ENCODE measurements at places on chromosomes 16 and 17.

GRCh38 chr17:48729335-48730239, 1.0 kb upstream of the HOXB13 start:
- DNase-seq: no peak

GRCh38 chr17:74671031-74671771, 41.5 kb downstream of the CD300LF start:
- peak; percentile 58 for DNase-seq

GRCh38 chr16:4344983-4345835, 5.9 kb downstream of the PAM16 start:
- no peak for DNase-seq

- no peak for DNase-seq
Measured at GRCh38 chr17:50199211-50199802, 2.1 kb downstream of the COL1A1 start.

- no peak for DNase-seq
Measured at GRCh38 chr16:63650550-63650949, 1471.3 kb downstream of the CDH11 start.

DNA sequence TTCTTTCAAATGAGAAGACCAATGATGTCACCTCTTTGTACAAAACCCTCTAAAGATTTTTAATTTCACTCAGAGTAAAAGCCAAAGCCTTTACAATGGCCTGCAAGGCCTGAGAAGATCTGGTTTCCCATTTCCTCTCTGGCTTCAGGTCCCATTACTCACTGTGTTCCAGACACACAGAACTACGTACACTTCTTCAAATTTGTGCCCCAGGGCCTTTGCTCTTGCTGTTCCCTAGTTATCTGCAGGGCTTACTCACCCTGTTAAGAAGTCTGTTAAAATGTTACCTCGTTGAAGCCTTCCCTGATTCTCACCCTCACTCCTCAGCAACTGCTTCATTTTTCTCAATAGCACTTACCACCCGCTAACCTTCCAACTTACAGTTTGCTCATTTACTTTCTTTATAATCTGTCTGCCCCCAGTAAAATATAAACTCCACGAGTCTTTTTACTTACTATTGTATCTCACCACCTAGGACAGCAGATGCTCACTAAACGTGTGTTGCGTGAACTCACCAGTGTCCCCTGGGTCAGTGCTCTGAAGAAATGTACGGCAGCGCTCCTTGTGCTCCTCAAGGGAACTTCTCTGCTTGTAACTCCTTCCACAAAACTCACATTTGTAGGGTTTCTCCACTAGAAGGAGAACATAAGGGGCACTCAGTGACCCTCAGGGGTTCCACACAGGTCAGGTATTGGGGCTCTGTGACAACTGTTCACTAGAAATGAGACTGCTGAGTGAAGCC, 50.2 kb downstream of the GRB7 start:
- DNase-seq: no peak

DNA sequence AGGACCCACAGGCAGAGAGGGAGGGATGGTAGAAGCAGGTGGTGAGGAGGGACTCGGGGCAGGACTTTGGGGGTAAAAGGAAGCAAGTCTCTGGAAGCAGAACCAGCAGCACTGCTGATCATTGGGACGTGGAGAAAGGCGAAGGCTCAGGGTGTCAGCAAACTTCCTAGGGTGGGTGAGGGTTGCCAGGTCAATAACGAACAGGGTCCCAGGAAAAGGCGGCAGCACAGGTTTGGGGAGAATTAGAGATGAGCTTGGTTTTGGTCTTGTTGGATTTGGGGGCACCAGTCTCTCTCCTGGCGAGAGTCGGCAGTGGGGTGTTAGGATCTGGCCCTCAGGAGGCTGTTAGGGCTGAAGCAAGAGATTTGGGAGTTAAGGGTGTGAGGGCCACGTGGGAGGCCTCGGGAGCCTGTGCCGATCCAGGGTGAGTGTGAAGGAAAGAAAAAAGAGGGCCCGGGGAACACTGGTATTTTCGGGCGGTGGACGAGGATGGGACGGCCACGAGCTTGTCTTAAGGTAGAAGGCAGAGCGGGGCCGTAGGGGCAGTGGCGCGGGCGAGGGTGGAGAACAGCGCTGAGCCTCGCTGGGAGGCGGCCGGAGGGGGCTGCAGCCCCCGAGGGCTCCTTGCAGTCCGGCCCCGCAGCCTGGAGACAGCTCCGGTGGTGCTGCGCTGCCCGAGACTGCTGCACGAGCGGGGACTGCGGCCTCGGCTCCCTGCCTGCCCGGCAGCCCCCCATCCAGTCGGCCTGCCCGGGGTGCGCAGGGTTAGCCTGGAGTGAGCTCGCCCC, 765 bp upstream of the ADORA2B start:
- no peak for DNase-seq

GRCh38 chr16:84279881-84280280, 14.8 kb upstream of the WFDC1 start:
- no peak for DNase-seq

GRCh38 chr17:45908460-45908859, 14.1 kb downstream of the MAPT start:
- no peak for DNase-seq

DNA sequence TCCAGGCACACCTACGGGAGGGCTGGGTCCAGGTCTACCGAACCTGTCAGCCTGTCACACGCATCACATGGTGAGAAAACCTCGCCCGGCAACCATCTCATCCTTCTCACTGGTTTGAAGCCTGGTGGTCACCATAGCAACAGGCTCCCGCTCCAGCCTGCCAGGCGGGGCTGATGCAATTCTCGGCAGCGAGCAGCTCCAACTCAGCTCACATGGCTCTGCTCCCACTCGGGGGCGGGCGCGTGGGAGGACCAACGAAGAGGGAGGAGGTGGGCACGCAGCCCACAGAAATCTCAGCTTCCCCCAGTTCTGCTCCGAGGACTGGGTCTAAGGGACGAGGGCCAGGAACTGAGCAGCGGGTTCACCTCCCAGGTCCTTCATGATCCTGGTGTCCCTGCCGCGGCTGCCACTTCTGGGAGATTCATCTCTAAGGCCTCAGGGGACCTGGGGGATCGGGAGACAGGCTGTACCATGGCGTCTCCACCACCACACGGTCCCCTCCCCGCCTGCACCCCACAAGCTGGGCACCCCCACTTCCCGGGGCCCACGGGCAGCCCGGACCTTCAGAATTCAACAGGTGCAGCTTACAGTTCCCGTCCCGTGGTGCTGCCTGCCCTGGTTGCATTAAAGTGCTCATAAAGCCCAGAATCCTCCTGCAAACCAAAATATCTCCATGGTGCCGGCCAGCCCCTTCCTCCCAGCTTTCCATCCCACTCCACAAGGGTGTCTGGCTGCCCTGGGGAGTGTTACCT, 25.8 kb downstream of the ABR start:
- DNase-seq: no peak

DNA sequence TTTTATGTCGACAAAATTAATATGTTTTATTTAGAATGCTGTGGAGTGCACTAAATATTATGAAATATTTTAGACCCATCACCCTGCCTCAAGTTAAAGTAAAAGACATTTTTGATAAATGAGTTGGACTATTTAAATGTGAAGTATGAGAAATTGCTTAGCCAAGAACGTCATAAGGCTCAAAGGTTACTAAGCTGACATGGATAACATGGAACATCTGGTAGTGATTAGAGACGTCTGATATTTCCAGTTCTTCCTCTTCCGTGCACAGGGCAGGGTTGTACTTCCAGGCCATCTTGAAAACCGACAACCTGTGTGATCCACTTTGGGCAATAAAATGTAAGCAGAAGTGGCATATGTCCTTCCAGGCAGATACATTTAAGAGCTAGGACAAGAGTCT, 7.2 kb upstream of the CCL8 start:
- no peak for DNase-seq

DNA sequence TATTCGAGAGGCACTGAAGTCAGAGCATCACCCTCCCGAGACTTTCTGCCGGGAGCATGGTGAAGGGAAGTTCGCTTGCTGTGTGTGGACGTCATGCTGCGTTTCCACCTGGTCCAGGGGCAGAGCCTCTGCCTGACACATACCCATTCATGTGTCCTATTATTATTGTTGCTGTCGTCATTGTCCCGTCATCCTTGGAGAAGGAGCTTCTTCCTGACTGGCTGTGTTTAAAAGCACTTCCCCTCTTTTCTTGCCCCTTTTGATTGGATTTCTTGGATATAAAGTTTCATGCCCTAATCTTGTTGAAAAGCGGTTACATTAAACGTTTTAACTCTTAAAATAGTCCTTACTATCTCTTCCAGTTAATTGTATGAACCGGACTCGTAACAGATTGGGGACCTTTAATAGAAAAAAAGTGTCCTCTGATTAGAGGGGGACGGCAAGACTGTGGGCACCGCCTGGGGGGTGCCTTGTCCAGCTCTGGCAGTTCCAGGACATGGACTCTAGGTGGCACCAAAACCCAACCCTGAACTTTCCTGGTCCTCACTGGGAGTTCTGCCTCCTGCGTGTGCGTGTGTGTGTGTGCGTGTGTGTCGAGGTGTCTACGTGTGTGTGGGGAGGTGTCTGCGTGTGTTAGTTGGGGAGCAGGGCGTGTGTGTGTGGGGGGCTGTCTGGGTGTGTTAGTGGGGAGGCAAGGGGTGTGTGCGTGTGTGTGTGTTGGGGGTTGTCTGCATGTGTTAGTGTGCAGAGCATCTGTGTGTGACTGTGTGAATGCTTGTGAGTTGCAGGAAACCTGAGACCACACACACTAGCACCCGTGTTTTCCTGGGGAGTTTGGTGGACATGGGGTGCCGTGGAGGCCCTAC, 133.3 kb upstream of the CIBAR2 start:
- peak; percentile 18 for DNase-seq

GRCh38 chr16:628321-629061, 2.3 kb upstream of the WFIKKN1 start:
- no peak for DNase-seq

- DNase-seq: no peak
Measured at GRCh38 chr17:21532763-21533385, 156.7 kb downstream of the KCNJ12 start.

GRCh38 chr17:32590974-32591373, 104.2 kb downstream of the CDK5R1 start:
- DNase-seq: no peak

DNA sequence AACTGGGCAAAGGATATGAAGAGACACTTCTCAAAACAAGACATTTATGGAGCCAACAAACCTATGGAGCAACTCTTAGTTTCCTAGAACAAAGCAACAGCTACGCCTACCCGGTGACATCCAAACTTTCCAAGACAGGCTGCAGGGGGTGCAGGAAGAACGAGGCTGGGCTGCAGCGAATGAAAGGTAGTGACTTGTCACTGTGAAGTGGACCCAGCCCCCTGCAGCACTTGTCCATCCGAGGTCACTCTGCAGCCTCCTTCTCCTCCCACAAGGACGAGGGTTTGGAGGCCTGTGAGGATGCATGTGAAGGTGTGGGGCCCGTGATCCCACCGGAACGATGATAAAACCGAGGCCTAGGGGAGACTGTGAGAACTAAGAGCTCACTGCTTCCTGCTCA, 192.6 kb upstream of the RPL38 start:
- no peak for DNase-seq

DNA sequence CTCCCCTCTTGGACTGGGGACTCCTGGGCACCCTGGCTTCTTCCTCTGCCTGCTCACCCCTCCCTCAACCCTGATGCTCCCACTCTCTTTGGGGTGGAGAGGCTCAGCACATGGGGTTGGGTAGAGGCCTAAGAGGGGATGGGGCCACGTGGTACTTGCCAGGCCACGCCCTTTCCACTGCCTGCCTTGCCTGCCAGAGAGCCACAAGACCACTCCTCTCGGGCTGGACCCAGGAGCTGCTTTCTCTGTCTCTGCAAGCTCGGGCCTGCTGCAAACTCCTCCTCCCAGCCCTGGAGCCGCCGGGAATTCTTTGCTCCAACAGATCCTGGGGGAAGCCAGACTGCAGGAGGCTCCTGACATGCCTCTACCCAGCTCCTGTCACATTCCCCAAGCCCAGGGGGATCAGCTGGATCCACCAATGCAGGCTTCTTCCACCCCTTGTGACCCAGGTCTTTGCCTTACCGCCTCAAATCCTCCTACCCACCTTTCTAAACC, 11.8 kb downstream of the DLX4 start:
- no peak for DNase-seq

- no peak for DNase-seq
Measured at GRCh38 chr17:28151001-28151400, 108.5 kb downstream of the NLK start.

DNA sequence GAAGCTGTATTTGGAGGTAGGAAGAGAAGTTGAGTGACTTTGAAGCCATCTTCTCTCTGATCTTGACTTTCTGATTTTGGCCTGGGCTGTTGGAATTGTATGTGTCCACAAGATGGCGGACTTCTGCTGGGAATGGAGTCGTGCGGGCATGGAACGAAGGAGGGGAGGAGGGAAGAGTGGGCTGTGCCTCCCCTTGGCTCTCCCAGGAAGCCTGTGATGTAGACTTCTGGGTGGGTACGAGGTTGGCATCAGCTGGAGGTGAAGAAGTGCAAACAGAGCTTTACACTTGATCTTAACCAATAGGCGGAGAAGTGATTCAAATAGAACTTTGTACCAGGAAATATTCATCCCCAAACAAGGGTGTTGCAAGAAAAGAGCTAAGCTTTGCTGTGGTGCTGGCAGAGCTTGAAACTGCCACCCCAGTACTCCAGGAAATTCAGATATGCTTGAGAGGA, 7.4 kb upstream of the TMEM220 start:
- DNase-seq: no peak

GRCh38 chr16:11024333-11025053, 80.1 kb downstream of the CLEC16A start:
- DNase-seq: no peak

DNA sequence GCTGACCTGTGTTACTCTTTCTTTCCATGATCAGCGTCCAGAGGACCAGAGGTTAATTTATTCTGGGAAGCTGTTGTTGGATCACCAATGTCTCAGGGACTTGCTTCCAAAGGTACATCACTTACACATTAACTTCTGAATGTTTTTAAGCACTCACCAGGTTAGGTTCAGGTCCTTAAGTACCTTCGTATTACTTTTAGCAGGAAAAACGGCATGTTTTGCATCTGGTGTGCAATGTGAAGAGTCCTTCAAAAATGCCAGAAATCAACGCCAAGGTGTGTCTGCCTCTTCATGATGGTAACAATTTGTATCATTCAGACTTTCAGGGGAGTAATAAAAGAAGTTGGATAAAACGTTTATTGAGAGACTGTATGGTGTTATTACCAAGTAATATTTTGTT, 3.3 kb downstream of the HERPUD1 start:
- no peak for DNase-seq

DNA sequence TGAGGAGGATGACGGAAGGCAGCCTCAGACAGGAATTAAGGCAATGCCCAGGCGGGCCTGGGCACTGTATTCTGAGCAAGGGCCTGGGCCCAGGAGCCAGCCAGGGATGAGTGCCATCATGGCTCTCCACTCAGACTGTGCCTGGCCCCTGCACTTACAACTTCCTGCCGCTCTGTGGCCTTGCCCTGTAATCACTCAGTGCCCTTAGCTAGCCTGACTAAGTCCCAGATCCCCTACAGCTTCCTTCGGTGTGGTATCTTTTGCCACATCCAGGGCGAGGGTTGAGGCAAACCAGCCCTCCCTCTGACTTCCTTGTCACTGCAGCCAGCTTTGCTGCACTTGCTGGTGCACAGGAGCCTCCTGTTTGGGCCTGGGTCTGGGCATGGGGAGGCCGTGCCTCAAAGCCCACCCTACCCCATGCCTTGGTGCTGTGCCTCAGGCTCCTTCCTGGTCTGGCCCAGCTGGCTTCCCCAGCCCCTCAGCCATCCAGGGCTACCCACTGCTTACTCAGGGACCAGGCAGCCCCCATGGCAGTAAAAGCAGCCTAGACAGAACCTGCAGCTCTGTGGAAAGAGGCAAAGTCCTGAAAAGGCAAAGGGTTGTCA, 9.3 kb downstream of the SLC46A1 start:
- DNase-seq: no peak

- no peak for DNase-seq
Measured at GRCh38 chr16:3774156-3774767, 56.9 kb upstream of the TRAP1 start.

- DNase-seq: no peak
Measured at GRCh38 chr17:43092901-43093300, 32.3 kb downstream of the BRCA1 start.
